ENCODE measurements at places on chromosomes 2 and 18. TPM values are rescaled to one million over a fixed set of nuclear protein-coding genes. Genes with fewer than 3 reads are reported as not detected.
A peak's percentile ranks its signal among the peaks of the same experiment; 100 is the strongest.

- no peak for DNase-seq
These were observed 43.0 kb downstream of the CYP1B1 start for GRCh38 chr2:38032946-38033345.

The FHOD3 gene
- total RNA-seq = 17.8 TPM

The TTC32 gene
- total RNA-seq = 4.8 TPM

The CASP10 gene
- 2.9 TPM for total RNA-seq

The LYG2 gene
- total RNA-seq = not detected

GRCh38 chr2:117308861-117309770 is 505.4 kb upstream of the DDX18 start:
- no peak for DNase-seq

DNA sequence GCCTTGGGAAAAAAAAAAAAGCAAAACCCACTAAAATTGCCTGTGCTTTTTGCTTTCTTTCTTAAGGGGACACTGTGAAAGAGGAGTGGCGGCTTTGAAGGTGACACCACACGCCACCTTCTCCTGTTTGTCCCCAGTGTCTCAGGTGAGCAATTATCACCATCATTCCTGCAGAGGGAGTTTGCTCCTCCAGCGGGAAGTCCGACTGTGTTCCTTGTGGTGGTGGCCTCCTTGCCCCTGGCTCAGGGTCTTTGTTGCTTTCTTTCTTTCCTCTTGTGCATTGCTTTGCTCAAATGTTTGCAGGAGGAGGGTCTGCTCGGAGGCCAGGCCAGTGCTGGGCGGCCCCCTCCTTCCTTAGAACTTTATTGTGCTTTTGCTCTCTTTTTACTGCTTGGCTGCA is 164.3 kb upstream of the CXCR4 start:
- no peak for DNase-seq

The HOXD9 gene
- total RNA-seq = 2.5 TPM

DNA sequence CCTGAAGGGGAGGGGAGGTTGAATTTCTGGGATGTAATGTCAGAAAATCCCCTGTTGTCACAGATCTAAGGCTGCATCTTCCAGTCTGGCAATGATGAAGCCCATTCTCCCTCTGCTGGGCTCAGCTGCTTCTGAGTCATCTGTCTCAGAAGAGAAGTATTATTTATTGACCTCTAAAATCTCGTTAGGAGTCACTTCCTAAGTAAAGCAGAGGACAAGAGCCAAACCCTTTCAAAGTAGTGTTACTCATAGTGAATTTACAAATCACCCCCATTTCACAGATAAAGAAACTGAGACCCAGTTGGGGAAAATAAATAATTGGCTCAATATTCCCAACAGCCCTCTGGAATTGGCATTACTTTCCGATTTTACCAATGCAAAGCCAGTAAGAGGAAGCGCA is 167.3 kb upstream of the SKOR2 start:
- DNase-seq = peak; percentile 58

The ANKRD30B gene
- total RNA-seq = not detected

DNA sequence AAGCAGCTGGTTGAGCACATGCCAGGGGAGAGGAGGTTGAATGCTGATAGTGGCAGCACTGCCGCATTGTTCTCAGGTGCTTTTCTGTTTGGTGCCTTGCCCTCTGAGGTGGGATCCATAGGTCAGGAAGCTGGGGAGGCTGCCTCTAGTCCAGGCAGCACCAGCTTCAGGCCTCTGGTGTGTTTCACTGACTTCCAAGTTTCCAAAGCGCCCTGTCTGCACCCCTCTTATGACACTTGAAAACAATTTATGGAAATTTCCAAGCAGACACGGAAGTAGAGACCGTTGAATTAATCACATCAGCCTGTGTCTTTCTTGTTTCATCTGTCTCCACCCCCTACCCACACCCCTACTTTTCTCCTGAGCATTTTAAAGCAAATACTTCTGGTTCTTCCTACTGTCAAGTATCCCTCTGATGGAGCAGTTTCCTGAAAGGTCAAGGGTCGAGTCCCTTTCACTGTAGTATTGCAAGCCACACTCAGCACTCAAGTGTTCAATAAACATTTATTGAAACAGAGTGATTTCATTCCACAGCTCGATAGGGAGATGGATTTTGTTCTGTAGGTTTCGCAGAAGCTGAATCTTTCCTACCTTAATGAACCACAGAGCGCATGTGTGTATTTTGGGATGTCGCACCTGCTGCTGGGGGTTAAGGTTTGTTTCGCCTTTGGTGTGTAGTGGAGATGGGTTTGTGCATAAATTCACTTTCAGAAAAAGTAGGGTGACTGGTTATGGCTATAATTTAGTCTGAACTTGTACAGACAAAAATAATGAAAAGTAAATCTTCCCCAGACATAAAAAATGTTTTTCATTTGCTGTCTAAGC is 21.4 kb downstream of the DGKD start:
- no peak for DNase-seq

The BCL11A gene
- 4.5 TPM for total RNA-seq

The NAB1 gene
- total RNA-seq = 51.0 TPM

The MORN2 gene
- 50.1 TPM for total RNA-seq

DNA sequence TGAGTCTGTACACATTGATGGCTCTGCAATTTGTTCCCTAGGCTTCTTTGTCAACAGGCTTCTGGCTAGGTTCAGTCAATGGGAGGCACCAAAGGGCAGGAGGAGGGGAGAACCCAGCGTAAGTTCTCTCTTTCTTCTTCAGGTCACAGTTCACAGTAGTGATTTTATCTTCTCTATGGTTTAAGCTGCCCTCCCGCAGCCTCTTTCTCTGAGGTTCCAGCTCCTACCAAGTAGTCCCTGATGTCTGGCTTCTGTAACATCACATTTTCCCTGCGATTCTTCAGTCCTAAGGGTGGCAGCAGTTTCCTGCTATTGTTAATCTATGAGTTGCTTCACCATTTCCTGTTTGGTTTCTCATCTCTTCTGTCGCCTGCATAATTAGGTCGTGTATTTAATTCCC is 107.4 kb downstream of the CPO start:
- no peak for DNase-seq

GRCh38 chr2:120805602-120806001 is 69.9 kb downstream of the GLI2 start:
- DNase-seq = no peak

DNA sequence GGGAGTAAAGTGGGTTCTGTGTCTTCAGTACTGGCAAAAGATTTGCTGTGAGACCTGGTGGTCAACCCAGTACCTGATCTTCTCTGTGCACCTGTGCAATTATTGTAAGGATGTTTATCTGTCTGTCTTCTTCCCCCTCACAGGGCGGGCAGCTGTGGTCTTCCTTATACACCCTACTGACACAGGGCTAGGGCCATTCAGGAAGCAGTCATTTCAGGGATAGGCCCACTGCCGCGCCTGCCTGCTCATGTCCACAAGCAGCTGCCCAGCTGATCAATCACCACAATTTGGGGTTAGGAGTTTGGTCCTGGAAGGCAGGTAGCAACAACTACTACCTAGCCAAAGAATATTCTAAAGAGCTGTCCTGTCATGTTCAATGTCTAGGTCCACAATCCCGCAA is 1.2 kb upstream of the CNNM4 start:
- DNase-seq = no peak

The SERPINB10 gene
- total RNA-seq = 1.5 TPM

The ZNF521 gene
- 8.5 TPM for total RNA-seq

GRCh38 chr2:104876606-104877570 is 23.0 kb downstream of the POU3F3 start:
- no peak for DNase-seq
